ENCODE measurements at places on chromosomes 13 and 19.
A peak's percentile ranks its signal among the peaks of the same experiment; 100 is the strongest.

- DNase-seq: no peak
Observed at GRCh38 chr13:41649659-41650058, 192.3 kb downstream of the RGCC start.

GRCh38 chr13:44283600-44283999, 90.0 kb upstream of the SERP2 start:
- no peak for DNase-seq

DNA sequence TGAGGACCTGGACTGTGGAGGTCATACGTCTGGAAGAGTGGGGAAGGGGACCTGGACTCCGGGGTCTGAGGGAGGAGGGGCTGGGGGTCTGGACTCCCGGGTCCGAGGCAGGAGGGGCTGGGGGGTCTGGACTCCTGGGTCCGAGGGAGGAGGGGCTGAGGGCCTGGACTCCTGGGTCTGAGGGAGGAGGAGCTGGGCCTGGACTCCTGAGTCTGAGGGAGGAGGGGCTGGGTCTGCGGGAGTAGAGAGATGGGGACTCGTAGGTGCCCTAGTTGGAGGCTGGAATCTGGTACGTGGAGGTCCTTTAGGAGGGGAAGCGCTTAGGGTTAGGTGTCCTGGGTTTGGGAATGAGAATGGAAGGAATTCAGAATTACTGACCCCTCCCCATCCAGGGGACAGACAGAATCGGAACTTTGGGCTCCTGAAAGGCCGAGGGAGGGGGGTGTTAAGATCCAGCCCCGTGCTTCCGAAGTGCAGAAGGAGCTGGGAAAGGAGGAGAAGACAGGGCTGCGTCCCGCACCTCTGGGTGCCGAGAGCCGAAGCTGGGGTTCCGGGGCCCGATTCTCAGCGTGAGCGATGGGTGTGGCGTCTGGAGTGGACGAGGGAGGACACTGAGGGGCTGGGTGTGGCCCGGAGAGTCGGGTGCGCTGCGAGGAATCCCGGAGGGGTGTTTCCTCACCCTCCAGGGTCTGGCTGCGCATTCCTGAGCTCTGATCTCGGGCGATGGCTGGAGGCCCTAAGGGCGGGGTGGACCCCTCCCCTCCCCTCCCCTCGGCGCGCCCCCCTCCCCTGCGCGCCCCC, 608 bp downstream of the MYADM start:
- peak; percentile 56 for DNase-seq

GRCh38 chr13:97379386-97379785, 54.6 kb upstream of the RAP2A start:
- no peak for DNase-seq

DNA sequence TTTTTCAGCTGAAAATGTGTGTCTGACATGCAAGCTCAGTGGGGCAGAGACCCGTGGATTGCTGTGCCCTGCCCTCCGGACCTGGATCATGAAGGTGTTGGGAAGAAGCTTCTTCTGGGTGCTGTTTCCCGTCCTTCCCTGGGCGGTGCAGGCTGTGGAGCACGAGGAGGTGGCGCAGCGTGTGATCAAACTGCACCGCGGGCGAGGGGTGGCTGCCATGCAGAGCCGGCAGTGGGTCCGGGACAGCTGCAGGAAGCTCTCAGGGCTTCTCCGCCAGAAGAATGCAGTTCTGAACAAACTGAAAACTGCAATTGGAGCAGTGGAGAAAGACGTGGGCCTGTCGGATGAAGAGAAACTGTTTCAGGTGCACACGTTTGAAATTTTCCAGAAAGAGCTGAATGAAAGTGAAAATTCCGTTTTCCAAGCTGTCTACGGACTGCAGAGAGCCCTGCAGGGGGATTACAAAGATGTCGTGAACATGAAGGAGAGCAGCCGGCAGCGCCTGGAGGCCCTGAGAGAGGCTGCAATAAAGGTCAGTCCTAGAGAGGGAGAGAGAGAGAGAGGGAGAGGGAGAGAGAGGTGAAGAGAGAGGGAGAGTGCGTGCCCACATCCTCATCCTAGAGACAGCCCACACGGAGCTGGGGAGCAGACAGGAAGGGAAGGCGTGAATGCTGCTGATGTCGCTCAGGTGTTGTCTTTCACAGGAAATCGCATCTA, 5.1 kb upstream of the DCUN1D2 start:
- no peak for DNase-seq

DNA sequence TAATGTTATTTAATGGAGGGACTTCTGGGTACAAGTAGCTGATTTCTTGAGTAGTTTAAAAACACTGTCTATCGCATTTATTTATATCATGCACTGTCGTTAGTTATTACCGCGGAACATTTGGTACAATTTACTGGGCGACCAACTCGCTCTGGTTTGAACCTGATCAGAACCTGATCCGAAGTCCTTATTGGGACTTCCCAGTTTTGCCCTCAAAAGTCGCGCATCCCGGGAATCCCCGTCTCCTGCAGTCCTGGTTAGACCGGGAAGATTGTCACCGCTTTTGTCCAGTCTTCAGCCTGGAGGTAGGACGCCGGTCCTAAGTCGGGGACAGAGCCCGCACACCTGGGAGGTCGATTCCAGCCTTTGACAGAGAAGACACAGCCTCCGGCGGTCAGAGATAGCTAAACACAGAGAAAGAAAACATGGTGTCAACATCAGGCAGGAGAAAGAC, 694 bp downstream of the CLN5 start:
- DNase-seq: peak; percentile 36

DNA sequence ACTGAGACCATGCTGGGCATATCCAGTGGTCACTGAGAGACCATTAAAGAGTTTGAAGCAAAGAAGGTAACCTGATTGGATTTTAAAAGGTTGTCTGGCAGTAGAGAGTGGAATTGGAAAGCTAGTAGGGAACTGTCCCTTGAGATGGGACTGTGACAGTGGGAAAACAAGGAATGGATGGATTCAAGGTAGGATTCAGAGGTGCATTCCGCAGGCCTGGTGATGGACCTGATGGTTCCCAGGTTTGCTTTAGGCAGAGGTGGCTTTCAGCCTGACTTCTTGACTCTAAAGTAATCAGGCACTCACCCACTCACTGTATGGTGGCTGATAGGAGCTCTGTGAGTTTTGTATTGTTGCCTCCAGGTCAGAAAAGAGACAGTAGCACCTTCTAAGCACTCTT, 73.0 kb downstream of the DHRS12 start:
- DNase-seq: no peak

DNA sequence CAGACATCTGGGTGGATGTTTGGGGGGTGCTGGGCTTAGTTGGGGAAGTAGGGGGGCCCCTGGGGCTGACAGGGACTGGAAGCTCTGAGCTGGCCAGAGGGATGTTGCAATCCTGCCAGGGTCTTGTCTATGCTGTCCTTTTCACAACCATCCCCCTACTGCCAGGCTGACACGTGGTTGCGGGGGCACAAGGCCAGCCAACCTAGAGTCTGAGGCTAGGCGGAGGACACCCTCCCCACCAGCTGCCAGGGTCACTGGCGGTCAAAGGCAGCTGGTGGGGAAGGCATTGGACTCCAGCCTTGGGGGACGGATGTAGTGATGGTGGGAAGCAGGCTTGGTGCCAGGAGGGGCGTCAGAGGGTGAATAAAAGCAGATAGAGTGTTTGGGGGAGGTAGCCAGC, 1.6 kb upstream of the APOC1 start:
- no peak for DNase-seq

- no peak for DNase-seq
Observed at GRCh38 chr13:110511509-110512181, 49.9 kb downstream of the RAB20 start.

GRCh38 chr13:113155982-113156655, 2.3 kb upstream of the PROZ start:
- DNase-seq: no peak

- no peak for DNase-seq
Observed at GRCh38 chr13:64867856-64868255, 2362.3 kb downstream of the PCDH9 start.

DNA sequence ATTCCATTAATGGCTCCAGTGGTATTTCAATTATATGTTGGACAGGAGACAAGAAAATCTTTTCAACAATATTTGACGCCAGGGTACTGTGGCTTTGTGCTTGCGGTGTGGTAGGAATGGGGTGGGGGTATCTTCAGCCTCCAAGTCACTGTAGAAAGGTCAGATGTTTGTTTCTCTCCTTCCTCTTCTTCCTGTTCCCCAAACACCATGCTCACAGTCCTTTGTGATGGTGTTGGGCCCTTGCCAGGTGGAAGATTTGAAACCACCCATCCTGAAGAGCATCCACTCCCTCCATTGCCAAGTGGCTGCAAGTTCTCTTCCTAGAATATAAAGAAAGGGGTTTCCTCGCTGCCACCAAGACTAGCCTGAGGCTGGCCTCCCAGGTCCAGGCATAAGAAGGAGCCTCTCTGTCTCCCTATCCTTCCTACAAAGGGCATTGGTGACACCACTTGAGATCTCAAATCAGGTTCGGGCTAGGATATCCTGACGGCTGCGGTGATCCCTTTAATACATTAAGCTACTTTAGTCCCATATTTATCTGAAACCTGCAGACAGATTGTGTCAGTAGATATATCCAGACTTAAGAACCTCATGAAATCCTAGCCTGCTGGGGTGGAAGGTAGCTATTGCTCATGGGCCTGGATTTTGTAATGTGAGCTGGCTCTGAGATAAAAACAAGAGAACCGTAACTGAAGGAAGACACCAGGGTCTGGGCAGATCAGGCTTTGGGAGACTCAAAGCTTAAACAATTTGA, 64.3 kb upstream of the SIAH3 start:
- no peak for DNase-seq

GRCh38 chr19:275958-276646, 15.1 kb downstream of the PLPP2 start:
- no peak for DNase-seq

DNA sequence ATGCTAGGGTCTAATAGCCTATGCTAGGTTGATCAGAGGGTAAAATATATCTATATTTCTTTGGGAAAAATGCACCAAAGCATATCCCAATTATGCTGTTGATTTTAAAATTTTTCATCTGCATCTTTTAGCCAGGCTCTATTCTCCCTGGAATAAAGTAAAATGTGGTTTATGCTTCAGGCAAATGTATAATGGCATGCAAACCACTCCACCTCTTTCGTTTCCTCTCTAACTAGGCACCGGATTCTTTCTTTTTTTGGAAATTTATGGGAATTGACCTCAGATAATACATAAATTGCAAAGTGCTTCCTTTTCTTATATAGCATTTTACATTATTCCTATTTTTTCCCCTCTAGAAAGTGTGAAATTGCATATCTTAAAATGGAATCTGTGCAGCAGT, 386.5 kb downstream of the OLFM4 start:
- no peak for DNase-seq

DNA sequence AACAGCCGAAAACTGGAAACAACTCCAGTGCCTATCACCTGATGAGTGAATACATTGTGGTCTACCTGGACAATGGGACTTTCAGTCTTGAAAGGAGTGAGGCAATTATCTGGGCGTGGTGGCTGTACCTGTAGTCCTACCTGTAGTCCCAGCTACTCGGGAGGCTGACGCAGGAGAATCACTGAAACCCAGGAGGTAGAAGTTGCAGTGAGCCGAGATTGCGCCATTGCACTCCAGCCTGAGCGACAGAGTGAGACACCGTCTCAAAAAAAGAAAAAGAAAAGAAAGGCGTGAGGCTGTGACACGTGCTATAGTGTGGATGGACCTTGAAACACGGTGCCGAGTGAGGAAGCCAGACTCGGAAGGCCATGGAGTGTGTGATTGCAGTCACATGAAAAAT, 4.1 kb upstream of the NTN5 start:
- no peak for DNase-seq

- DNase-seq: no peak
Observed at GRCh38 chr19:43913383-43913782, 21.7 kb downstream of the ZNF45 start.

GRCh38 chr13:112688560-112689302, 1.1 kb upstream of the ATP11A start:
- no peak for DNase-seq

GRCh38 chr13:32737111-32737571, 150.9 kb downstream of the PDS5B start:
- DNase-seq: peak; percentile 11

DNA sequence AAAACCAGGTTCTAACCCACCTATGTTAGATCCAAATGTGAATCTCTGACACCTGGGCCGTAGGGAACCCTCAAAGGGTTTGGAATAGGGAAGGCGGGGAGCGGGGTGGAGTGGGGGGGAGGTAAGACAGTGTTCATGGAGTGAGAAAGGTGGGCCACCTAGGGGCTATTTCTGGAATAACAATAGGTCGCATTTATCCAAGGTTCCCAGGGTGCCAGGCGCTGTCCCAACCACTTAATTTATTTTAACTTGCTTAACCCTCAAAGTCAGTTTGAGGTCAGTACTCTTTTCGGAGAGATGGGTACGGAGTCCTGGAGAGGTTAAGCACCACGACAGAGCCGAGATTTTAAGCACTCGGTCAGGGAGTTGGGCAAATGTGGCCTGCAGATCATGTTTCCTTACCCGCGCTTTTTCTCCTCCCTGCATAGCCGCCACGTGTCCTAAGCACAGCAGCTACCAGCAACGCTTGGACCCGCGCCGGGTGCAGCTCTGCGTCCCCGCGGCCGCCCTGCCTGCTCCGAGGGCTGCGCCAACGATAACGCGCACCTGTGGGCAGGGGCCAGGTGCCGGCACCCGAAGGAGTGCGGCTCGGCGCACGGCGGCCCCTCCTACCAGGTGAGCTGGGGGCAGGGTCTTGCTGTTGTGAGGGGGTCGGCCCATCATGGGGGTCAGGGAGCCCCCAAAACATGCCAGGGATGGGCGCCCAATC, 25.0 kb upstream of the FXYD3 start:
- DNase-seq: peak; percentile 84

- DNase-seq: peak; percentile 25
Observed at GRCh38 chr13:79867254-79867653, 386.3 kb downstream of the NDFIP2 start.

GRCh38 chr19:38228491-38229439, 4.7 kb upstream of the DPF1 start:
- no peak for DNase-seq

- no peak for DNase-seq
Observed at GRCh38 chr13:20412691-20413355, 112.8 kb downstream of the CRYL1 start.

- no peak for DNase-seq
Observed at GRCh38 chr19:17718550-17718946, 732 bp upstream of the MAP1S start.

- no peak for DNase-seq
Observed at GRCh38 chr19:4305257-4305612, 837 bp downstream of the FSD1 start.

DNA sequence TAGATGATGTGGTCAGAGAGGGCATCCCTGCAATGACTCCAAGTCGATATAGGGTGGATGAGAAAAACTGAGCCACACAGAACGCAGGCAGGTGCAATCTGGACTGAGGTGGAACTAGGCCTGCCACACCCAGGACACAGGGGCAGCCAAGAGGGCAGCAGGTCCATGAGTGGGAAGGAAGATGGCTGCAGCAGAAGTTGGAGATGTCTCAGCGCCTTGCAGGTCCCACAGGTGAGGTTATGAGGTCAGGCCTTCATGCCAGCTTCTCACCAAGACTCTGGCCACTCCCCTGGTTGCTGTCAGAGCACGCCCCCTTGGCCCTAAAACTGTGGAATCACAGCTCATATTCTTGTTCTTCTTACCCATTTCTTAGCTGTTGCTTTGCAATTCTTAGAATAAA, 147.7 kb upstream of the VSTM2B start:
- DNase-seq: no peak

All from AG08395 (cell line).